ENCODE measurements at places on chromosomes 6 and 20.

DNA sequence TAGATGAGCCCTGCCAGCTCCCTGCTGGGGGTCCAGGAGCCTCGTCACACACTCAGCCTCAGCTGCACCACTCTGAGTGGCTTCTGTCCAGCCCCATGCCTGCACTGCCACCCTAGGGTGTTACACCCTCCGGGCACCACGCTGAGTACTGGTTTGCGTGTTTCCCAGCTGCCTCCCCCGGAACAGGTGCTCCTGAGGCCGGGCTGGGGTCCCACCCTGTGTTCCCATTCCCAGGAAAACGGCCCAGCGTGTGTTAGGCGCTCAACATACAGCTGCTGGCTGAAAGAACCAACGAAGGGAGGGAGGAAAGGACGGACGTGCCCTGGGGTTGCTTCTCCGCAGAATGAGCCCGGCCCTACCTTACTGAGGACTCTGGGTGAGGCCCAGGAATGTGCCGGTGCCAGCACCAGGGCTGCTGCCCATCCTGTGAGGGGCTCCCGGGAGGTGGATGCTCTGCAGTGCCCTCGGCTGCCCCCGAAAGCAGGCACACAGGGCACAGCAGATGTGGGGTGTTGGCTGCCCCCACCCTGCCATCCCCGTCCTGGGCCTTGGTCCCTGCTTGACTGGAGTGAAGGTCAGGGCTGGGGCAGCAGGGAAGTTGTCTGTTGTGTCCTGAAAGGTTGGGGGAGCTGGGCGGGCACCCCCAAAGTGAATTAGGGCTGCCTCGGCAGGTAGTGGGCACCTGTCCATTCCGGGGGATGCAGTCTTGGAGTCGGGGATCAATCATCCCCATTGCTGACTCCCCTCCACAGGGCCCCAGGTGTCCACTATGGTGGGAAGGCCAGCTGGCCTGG lies 16.3 kb downstream of the LAMA5 start:
- no peak for DNase-seq

DNA sequence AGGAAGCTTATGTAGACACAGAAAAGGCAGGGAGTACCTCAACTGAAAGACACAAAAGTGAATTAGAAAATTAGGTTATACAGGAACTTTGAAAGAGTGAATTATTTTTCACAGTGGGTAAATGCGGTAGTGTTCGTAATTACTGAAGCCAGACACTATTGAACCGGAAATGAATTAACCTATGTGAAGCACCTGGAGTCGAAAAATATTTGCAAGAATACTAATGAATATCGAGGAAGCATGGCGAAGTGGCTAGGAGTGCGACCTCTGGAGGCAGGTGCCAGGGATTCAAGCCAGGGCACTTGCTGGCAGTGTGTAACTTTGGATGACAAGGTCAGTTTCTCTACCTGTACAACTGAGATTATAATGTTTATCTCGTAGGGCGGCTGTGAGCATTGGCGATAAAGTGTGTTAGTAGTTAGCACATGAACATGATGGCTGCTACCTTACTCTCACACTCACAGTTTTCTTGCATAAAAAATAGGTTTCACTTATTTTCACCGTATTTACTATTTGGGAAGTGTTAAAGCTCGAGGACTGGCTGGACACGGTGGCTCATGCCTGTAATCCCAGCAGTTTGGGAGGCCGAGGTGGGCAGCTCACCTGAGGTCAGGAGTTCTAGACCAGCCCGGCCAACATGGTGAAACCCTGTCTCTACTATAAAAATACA lies 567 bp upstream of the SLC18B1 start:
- peak; percentile 57 for DNase-seq

DNA sequence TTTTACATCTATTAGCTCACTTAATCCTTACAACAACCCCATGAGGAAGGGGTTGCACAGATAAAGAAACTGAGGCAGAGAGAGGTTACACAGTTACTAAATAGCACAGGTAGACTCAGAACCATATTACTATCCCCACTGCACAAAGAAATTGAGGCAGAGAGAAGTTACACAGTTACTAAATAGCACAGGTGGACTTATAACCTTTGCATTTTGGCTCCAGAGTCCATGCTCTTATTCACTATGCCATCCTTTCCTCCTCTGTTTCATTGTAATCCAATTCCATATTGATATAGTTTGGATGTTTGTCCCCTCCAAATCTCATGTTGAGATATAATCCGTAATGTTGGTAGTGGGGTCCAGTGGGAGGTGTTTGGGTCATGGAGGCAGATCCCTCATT lies 3.5 kb downstream of the TDP2 start:
- no peak for DNase-seq

DNA sequence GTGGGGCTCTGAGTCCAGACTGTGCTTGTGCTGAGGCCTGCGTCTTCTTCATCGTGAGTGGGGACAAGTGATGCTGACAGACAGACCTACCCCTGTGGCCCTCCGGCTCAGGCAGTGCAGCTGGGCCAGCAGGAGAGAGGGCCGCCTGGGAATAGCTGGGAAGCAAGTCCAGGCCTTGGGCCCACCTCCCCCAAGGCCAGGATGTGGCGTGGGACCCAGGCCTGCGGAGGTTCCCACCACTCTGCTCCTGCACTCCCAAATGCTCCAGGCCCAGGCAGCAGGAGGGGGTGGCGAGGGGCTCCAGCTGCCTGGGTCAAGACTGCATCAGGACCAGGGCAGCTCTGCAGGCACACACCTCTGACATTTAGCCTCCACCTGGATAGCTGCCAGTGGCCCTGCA lies 38.3 kb downstream of the DAAM2 start:
- no peak for DNase-seq

- DNase-seq, result no peak
Observed at GRCh38 chr6:26452631-26453235, 5.0 kb upstream of the BTN2A1 start.

DNA sequence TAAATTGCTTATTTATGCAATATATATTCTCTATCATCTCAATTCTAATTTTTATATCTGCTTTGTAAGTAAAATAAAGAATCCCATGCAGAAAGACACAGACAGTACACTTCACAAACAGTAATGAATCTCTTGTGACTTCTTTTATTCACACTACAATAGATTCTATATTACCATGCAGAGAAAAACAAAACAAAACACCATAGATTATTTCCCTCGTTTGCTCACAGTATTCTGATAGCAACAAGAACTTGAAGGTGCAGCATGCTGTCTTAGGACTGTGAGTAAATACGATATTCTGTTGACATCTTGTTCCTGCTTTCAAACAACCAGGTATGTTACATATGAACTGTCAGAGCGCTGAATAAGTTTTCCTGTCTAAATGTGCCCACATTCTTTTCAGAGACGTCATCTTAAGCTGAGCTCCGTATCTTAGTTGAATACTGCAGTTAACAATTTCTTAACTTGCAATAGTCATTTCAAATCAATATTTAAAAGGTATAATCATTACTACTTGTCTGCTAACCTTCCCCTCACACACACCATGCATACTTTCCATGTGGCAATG lies 140.1 kb downstream of the BTBD9 start:
- DNase-seq, result no peak

DNA sequence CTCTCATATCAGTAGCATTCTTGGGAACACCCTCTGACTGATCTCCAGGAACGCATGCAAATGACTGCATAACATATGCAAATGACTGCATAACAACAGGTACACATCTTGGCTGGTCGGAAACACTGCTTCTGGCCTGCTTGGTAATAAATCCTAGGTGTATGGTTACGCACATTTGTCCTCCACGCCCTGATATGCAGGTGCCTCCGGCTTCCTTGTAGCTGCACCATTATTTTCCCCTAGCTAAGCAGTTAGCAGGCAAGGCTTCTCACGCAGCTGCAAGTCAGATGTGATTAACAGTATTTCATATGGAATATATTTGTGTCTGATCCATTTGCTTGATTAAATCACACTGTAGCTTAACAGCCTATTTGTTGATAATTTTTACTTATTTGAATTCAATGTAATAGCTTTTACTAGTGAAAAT lies 5.9 kb downstream of the RPS6KA2 start:
- DNase-seq, result no peak

- no peak for DNase-seq
Observed at GRCh38 chr6:3766214-3766613, 14.7 kb upstream of the PXDC1 start.

- no peak for DNase-seq
Observed at GRCh38 chr20:3135507-3136070, 24.1 kb downstream of the FASTKD5 start.

- peak; percentile 45 for DNase-seq
Observed at GRCh38 chr6:227812-228338, 64.4 kb upstream of the DUSP22 start.

DNA sequence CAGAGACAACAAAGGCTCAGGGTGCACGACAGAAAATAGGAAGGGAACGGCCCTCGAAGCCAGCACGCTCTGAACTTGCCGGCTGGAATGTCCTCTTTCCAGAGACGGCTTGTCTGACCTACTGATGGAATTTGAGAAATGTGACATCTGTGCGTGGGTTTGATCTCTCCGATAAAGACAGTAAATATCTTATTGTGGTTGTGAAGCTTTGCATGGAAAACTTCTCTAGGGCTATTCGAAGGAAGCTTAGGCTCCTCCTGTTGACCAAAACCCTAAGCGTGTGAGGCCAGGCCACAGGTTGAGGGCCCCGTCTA lies 247.3 kb downstream of the ZNF217 start:
- no peak for DNase-seq

GRCh38 chr20:17504066-17504897 lies 26.9 kb downstream of the BFSP1 start:
- DNase-seq, result no peak

GRCh38 chr6:134657751-134658527 lies 292.0 kb downstream of the ALDH8A1 start:
- DNase-seq, result no peak

DNA sequence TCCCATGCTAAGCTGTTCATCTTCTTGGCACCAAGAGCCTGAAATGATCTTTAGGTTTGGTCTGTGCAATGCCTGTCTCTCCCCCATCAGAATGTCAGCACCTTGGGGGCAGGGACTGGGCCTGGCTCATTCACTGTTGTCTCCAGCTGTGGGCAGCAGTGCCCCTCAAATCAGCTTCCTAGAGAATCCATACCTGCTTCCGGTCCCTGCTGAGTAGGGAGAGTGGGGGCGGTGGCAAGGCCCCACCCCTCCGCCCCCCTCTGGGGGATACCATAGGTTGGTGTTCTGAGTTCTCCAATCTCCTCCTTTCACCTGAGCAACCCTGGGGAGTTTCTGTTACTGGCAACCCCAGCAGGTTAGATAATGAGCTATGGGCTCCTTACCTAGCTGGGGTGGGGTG lies 19.2 kb upstream of the SPDEF start:
- DNase-seq, result no peak

DNA sequence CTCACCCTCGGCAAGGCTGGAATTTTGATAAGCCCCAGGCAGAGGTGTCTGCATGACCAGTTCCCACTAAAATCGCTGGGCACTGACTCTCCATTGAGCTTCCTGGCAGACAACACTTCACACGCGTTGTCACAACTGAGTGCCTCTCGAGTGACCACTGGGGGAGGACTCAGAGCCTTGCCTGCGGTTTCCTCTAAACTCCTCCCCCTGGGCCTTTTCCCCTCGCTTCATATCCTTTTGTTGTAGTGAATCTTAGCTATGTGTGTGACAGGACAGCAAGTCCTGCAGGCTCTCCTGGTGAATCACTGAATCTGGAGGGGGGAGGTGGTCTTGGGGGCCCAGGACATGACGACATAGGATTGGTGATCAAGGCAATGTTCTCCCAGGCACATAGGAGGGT lies 670.8 kb downstream of the PRKN start:
- no peak for DNase-seq

GRCh38 chr20:25750220-25750764 lies 53.6 kb upstream of the ZNF337 start:
- no peak for DNase-seq

- DNase-seq, result no peak
Observed at GRCh38 chr6:12173181-12173580, 117.0 kb upstream of the EDN1 start.

DNA sequence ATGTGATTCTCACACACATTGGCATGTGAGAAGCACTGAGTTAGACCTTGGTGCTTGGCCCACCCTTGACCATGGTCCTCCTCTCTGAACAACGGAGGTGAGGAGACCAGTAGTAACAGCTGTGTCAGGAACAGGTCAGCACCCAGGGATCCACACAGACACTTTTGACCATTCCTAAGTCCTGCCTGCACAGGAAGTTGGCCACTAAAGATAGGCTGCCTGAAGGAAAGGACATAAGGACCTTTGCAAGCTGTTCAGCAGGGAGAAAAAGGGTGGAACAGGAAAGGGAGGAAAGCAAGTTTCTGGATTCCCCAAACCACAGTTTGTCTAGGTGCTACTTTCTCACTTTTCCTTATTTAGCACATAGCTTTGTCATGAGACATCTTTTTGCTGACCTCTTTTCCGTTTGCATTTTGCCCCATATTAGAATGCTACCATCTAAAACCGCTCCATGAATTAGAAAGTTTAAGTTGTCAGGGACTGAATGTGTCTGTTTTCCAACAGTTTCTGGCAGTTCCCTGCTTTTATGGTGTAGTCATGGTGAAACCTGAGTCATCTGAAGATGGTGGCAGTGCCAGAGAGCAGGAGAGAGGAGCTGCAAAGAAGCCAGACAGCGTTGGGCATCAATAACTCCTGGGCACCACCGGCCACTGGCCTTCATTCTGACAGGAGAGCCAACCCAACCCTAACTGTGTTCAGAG lies 1.1 kb upstream of the CD109 start:
- DNase-seq, result no peak

GRCh38 chr6:145977881-145978280 lies 13.7 kb upstream of the SHPRH start:
- no peak for DNase-seq

GRCh38 chr6:130164251-130164650 lies 58.5 kb downstream of the SAMD3 start:
- no peak for DNase-seq

DNA sequence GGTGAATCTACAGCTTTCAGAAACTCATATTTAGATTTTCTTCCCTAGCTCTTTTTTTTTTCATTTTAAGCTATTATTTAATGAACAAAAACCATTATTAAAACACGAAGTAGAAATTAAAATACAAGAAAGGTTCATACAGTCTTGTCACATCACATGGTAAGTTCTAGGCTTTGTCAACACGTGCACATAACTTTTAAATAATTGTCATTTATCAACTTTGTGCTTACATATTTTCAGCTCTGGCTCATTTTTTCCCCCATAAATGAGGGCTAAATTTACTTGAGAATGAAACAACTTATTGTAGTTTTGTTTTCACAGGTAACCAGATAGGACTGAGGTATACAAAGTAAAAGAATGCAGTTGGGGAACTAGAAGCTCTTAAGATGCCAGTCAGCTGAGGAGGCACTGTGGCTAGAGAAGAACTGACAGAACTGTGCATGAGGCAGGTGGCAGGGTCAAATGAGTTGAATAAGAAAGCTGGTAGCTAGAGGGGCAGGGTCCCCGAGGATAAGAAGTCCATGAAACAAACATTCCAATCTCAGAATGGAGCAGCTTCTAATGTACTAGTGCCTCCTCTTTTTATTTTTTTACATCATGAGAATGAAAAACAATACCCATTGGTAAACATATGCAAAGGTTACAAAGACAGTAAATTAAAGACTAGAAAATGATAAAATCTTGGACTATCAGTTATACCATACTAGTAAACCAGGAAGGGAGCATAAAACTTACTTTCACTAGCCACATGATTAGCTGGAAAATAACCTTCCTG lies 141.5 kb downstream of the MYB start:
- DNase-seq, result no peak

- DNase-seq, result no peak
Observed at GRCh38 chr6:33989016-33989854, 156.7 kb downstream of the GRM4 start.

Measured in inflammatory macrophage treated with lipopolysaccharide for 1 hour (primary cell).